ENCODE measurements at places on chromosomes 7 and 10. TPM values are rescaled to one million over a fixed set of nuclear protein-coding genes. Genes with fewer than 3 reads are reported as not detected.

- H3K4me1 ChIP-seq, result no peaks in the 10 kb centered on the region
- no peaks in the 10 kb centered on the region for H3K27me3 ChIP-seq
- H3K4me3 ChIP-seq, result no peak overlapping the region
- H3K27ac ChIP-seq, result no peak overlapping the region
- no peaks in the 10 kb centered on the region for H3K36me3 ChIP-seq
These were observed 45.9 kb upstream of the ANTXRL start for GRCh38 chr10:46240684-46241565.

DNA sequence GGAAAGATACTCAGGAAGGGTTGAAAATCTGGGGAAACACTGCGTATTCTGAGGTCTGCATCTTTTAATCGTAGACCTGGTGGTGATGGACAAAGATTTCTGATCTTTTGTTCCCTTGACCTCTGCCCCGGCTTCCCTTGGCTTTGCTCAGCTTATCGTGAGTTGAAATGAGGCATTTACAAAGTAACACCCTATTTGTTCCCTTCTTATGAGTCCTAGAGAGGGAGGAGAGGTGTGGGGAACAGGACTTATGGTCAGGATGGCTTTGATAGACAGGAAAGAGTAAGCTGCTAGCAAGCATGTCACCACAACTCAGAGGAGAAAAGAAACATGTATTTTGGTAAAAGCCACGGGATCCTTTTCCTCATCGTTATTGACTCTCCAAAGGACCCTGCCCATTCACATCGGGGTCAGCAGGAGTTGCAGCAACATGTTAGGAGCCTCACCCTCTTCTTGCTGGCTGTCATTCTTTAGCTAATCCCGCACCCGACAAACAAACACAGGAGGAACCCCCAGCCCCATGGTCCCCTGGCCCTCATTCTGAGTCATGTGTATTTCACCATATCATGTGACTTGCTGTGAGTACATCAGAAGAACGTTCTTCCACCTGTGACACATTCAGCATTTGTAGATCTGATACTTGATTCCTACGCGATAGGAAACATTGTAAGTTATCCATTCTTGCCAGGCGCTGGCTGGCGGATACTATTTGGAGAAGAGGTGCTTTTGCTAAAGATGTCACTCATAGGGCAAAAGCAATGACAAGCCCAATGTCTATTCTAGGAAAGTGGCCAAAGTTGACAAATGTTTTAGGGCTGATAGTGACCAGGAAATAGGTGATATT lies 170.1 kb downstream of the RTKN2 start:
- no peaks in the 10 kb centered on the region for H3K36me3 ChIP-seq
- H3K27me3 ChIP-seq, result no peaks in the 10 kb centered on the region
- H3K27ac ChIP-seq, result peak overlapping the region; percentile 84
- H3K4me3 ChIP-seq, result no peak overlapping the region

GRCh38 chr7:77247206-77247850 lies 47.7 kb upstream of the FGL2 start:
- no peaks in the 10 kb centered on the region for H3K27me3 ChIP-seq
- no peaks in the 10 kb centered on the region for H3K4me1 ChIP-seq

DNA sequence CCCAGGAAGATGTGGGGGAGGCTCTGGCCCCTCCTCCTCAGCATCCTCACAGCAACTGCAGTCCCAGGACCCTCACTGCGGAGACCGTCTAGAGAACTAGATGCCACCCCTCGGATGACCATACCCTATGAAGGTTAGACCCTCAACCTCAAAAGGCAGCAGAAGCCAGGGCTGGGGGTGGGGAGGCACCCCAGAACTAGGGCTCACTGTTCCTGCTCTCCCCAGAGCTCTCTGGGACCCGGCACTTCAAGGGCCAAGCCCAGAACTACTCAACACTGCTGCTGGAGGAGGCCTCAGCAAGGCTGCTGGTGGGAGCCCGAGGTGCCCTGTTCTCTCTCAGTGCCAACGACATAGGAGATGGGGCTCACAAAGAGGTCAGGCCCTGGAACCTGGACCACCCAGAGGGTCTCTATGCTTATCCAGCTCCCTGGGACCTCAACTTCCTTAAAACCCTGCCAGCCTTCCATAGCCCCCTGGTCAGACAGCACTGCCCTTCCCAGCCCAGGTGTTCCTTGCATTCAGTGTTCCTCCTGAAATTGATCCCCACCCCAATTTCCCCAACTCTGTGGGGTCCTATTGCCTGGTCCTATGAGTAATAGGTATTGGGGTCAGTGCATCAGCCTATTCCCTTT lies 3.7 kb downstream of the SEMA4G start:
- H3K27ac ChIP-seq, result no peak overlapping the region
- no peak for DNase-seq
- H3K4me3 ChIP-seq, result no peak overlapping the region
- H3K36me3 ChIP-seq, result no peaks in the 10 kb centered on the region
- no peaks in the 10 kb centered on the region for H3K27me3 ChIP-seq
- no peaks in the 10 kb centered on the region for H3K4me1 ChIP-seq

GRCh38 chr10:64484811-64485330 lies 963.7 kb downstream of the REEP3 start:
- no peak overlapping the region for H3K27ac ChIP-seq
- no peak for DNase-seq

GRCh38 chr7:83925860-83926259 lies 268.7 kb downstream of the SEMA3A start:
- H3K36me3 ChIP-seq, result no peaks in the 10 kb centered on the region
- no peaks in the 10 kb centered on the region for H3K4me1 ChIP-seq
- H3K27ac ChIP-seq, result no peak overlapping the region

- no peak for DNase-seq
- H3K4me1 ChIP-seq, result no peaks in the 10 kb centered on the region
- no peak overlapping the region for H3K27ac ChIP-seq
These were observed 244.5 kb upstream of the MYO3A start for GRCh38 chr10:25689346-25690100.

- no peaks in the 10 kb centered on the region for H3K36me3 ChIP-seq
- no peak overlapping the region for H3K27ac ChIP-seq
- no peak overlapping the region for H3K4me3 ChIP-seq
- H3K4me1 ChIP-seq, result no peaks in the 10 kb centered on the region
- no peak for DNase-seq
- no peaks in the 10 kb centered on the region for H3K27me3 ChIP-seq
These were observed 337.7 kb upstream of the NPVF start for GRCh38 chr7:25565949-25566348.

- H3K4me3 ChIP-seq, result peak overlapping the region; percentile 97
- H3K36me3 ChIP-seq, result no peaks in the 10 kb centered on the region
- peak; percentile 94 for DNase-seq
- no peaks in the 10 kb centered on the region for H3K27me3 ChIP-seq
These were observed 606 bp downstream of the TAX1BP1 start for GRCh38 chr7:27740449-27741086.

Gene DNA2
- 6.6 TPM for total RNA-seq

Gene SCART1
- 2.9 TPM for total RNA-seq

Gene SPDYE9
- not detected for total RNA-seq

Gene PRSS2
- not detected for total RNA-seq

Gene LRIT1
- total RNA-seq, result not detected

Gene CPXM2
- total RNA-seq, result 5.3 TPM

Gene CLEC5A
- 1.6 TPM for total RNA-seq
